A549 treated with dexamethasone at 1 μM for 4 hours (cell line): ENCODE measurements at places on chromosomes 12 and 14. TPM values are rescaled to one million over a fixed set of nuclear protein-coding genes. Genes with fewer than 3 reads are reported as not detected.

The CLEC6A gene
- total RNA-seq = not detected in 5 replicates

The MAP1LC3B2 gene
- total RNA-seq = 0.81 to 1.3 TPM (median 1.1 TPM) in 5 replicates

The SLC7A8 gene
- total RNA-seq = 2.1 to 3.2 TPM (median 2.8 TPM) in 5 replicates

The TAS2R19 gene
- 0.09 to 0.15 TPM in 2 of 5 replicates, not detected in the others for total RNA-seq

The ASIC1 gene
- total RNA-seq = 4.2 to 6.0 TPM (median 5.9 TPM) in 5 replicates

The CDKN3 gene
- 73.7 to 83.3 TPM (median 76.3 TPM) in 5 replicates for total RNA-seq

The SAMD4A gene
- total RNA-seq = 10.0 to 16.3 TPM (median 13.2 TPM) in 5 replicates

The SERPINA10 gene
- total RNA-seq = 0.04 TPM in 1 of 5 replicates, not detected in the others

The TAS2R50 gene
- not detected in 5 replicates for total RNA-seq

The CAPZA3 gene
- not detected in 5 replicates for total RNA-seq

The STON2 gene
- total RNA-seq = 1.6 to 2.9 TPM (median 2.5 TPM) in 5 replicates

The LRIG3 gene
- total RNA-seq = 3.6 to 4.8 TPM (median 3.8 TPM) in 5 replicates

The KRT6C gene
- 0.07 TPM in 1 of 5 replicates, not detected in the others for total RNA-seq

The CCDC196 gene
- not detected in 5 replicates for total RNA-seq
